Activated CD4-positive, alpha-beta T cell treated with anti-CD3 and anti-CD28 coated beads for 36 hours (primary cell): ENCODE measurements at places on chromosomes 5 and 9. TPM values are rescaled to one million over a fixed set of nuclear protein-coding genes. Genes with fewer than 3 reads are reported as not detected.

PCSK1 gene
- total RNA-seq = not detected

DNA sequence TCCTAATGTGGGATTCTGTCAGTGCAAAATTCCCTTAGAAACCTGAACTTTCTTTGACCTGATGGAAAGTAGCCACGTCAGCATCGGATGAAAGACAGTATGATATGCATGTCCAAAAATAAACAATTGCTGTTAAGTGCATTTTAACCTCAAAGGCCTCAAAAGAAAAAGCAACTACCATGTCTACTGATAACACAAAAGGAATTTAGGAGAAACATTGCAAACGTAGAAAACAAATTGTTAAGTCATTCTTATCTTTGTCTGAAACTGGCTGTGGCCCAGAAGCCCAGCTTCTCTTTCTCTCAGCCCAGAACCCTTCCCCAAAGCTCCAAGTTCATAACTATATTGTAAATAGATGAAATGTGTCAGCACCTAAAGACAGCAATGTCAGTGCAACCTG lies 11.1 kb upstream of the LHFPL2 start:
- no peaks in the 10 kb centered on the region for H3K4me1 ChIP-seq
- peaks cover 13% of the 10 kb centered on the region for H3K27me3 ChIP-seq
- DNase-seq = no peak
- no peak overlapping the region for H3K27ac ChIP-seq
- no peaks in the 10 kb centered on the region for H3K36me3 ChIP-seq

- H3K27me3 ChIP-seq = peaks cover 52% of the 10 kb centered on the region
- H3K4me3 ChIP-seq = no peak within 1 kb of the TSS
- H3K36me3 ChIP-seq = no peaks in the 10 kb centered on the region
- peaks cover 21% of the 10 kb centered on the region for H3K4me1 ChIP-seq
These were observed at the start of gene PRDM12 for GRCh38 chr9:130664251-130665028. TSS of gene PRDM12 (plus strand) at chr9:130664594. CDS start at chr9:130664654, 60 bp downstream.

DNA sequence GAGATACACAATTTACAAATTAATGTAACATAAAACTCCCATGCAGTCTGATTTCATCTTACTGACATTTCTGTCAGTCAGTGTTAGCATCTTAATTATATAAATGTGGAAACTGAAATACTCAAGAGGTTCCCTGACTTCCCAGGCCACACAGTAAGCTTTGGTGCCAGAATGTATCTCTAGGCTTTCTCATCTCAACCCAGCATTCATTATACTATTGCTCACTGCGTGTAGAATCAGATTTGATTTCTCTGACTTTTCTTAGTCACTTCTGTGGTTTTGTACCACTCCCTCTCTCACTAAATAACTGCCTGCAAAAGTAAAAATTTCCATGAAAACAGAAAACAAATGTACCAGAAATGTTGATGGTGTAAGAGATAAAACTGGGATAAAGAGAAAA lies 31.7 kb upstream of the CDKN2B start:
- peaks cover 16% of the 10 kb centered on the region for H3K27me3 ChIP-seq
- DNase-seq = no peak
- no peaks in the 10 kb centered on the region for H3K36me3 ChIP-seq
- peaks cover 5% of the 10 kb centered on the region for H3K4me1 ChIP-seq
- no peak overlapping the region for H3K4me3 ChIP-seq
